Endothelial cell (in vitro differentiated cells): ENCODE measurements at places on chromosomes 12 and 14.

DNA sequence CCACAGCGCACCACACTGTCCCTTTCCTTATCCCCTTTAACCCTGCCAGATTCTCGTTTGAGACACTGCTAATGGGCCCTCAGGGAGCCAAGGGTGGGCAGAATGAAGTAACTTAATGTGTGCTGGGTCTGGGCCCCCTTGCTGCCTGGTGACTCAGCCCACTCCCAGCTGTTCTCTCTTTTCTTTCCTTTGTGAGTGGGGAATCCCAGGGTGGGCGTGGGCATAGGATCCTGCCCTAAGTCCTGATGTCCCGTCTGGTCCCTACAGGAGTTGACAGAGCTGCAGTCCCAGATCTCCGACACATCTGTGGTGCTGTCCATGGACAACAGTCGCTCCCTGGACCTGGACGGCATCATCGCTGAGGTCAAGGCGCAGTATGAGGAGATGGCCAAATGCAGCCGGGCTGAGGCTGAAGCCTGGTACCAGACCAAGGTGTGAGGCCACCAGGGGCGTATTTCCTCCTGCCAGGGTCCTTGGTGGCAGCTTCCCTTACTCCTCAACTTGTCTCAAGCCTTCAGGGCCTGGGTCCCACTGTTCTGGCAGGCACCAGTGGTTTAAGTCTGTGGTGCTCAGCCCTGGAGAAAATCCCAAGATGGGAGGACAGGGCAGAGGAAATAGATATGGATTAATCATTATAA lies 8.3 kb downstream of the KRT7 start:
- DNase-seq: no peak

DNA sequence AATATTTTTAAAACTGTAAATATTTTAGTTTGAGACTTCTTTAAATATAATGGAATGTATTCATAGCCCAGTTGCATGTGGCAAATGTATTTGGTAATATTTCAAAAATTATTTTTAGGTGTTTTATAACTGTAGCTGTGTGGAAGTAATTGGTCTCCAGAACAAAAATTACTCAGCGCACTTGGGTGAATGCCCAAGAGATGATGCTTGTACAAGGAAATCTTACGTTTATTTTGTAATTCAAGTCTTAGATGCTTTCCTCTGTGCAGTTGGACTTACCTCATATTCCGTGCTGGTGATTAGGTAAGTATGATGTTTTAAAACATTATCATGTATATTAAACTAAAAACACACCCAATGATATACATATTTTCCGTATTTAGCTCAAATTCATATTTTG lies 76.7 kb upstream of the SLCO1B1 start:
- no peak for DNase-seq

- DNase-seq: no peak
Measured at GRCh38 chr12:108302403-108303311, 36.5 kb downstream of the CMKLR1 start.

DNA sequence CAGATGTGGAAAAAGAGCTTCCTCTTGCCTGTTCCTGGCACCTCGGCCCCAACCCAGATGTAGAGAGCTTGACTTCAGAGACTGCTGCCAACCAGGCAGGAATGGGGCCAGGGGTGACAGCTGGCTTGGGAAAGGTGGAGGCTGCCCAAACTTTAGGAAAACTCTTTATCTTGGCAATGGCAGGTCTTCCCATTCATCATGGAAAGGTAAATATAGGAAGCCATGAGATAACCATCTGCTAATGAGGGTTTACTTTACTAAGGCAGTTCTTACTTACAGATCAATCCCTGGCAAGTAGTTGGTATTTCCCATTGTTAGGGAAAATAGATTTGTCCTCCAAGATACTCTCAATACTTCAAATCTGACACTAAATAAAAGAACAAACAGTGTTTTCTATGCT lies 143.1 kb upstream of the NUDT4 start:
- no peak for DNase-seq

GRCh38 chr14:78282437-78282836 lies 112.3 kb downstream of the NRXN3 start:
- DNase-seq: no peak

- DNase-seq: no peak
Measured at GRCh38 chr14:22849212-22849819, 12.9 kb downstream of the MMP14 start.

GRCh38 chr12:105485321-105485910 lies 154.9 kb downstream of the C12orf75 start:
- DNase-seq: peak; percentile 34

DNA sequence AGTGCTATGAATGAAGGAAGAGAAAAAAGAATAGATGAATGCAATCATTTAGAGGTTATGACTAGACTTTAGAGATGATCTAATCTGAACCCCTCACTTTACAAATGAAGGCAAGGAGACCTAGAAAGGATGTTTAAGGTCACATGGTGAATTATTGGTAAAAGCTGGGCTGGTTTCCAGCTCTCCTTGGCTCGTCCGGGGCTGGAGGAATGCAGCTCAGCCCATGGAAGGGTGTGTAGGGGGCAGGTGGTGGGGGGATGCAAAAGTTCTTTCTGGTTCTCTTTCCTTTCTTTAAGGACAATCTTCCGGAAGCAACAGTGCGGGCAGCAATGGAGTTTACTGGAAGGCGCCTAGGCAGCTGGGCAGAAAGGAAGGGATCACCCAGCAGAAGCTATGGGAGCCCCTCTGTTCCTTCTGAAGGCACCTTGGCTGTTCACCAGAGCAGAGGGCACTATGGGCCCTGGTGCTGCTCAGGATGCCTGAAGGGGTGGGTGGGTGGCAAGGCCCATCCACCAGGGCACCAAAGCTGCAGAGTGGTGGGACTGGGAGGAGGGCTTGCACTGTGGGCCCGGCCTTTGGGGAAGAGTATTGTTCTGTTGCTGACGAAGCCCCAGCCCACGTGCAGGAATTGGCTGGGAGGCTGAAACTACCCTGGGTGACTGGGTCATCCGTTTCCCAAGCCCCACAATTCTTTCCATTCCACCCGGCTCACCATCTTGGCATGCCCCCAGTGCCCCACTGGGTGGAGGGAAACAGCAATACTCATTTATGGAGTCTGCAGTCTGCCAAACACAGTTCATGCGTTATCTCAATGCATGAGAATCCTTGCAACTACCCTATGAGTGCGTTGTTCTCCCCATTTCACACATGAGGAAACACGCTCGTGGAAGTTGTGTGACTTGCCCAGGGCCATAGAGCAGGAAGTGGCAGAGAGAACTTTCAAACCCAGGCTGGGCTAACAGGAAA lies 78.2 kb downstream of the IRF2BPL start:
- no peak for DNase-seq

- DNase-seq: no peak
Measured at GRCh38 chr14:100504372-100505078, 82.7 kb downstream of the BEGAIN start.

DNA sequence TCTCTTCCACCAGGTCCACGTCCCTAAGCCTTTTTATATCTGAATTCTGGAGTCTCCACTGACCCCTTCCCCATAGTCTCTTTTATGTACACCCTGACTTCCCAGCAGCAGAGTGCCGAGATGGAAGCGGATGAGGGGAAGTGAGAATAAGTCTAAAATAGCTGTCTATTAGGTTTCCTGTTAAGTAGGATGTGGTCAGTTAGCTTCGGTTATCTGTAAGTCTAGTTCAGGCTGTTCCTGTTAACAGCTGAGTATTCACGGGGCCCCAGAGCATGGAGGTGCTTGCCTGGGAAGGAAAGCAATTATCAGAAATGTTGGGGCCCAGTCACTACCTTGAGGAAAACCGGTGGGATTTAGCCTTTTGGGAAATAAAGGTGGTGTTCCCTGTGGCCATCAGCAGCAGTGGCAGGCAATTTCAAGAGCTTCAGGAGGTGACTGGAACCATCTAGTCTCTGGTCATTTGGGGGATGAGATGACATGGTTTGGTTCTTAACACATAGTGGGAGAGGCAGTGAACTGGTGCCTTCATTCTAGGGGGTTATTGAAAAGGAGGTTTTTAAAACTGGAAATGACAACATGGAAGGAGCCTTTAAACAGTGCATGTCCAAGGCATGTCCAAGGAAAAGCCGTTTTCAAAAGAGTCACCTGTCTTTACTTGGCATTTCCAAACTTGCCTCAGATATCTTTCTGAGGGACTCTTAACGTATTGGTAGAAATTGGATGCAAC lies 21.8 kb downstream of the CHST11 start:
- no peak for DNase-seq

- DNase-seq: no peak
Measured at GRCh38 chr14:105162669-105162979, 6.0 kb downstream of the JAG2 start.

- DNase-seq: no peak
Measured at GRCh38 chr14:94631536-94632304, 19.5 kb downstream of the SERPINA3 start.

DNA sequence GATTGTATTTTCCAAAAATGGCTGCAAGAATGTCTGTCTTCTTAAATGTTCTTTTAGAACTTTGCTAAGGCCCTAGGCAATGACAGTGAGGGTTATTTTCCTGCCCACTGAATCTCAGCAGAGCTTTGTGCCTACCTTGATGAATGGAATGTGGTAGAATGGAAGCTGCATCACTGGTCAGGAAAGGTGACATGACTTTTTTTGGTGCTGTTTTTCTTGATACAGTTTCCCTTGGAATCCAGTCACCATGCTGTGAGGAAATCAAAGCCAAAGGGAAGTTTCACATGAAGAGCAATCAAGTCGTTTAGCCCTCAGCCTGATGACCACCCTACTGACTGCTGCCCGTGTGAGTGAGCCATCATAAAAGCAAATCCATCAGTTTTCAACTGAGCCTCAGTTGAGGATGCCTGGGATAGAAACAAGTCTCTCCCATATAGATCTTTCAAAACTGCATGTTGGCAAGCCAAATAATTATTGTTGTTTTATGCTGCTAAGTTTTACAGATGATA lies 886.0 kb upstream of the FBXO33 start:
- DNase-seq: no peak
